ENCODE measurements at places on chromosomes 5 and 9. TPM values are rescaled to one million over a fixed set of nuclear protein-coding genes. Genes with fewer than 3 reads are reported as not detected.

- no peak for DNase-seq
Observed at GRCh38 chr5:36944024-36944423, 67.5 kb downstream of the NIPBL start.

DNA sequence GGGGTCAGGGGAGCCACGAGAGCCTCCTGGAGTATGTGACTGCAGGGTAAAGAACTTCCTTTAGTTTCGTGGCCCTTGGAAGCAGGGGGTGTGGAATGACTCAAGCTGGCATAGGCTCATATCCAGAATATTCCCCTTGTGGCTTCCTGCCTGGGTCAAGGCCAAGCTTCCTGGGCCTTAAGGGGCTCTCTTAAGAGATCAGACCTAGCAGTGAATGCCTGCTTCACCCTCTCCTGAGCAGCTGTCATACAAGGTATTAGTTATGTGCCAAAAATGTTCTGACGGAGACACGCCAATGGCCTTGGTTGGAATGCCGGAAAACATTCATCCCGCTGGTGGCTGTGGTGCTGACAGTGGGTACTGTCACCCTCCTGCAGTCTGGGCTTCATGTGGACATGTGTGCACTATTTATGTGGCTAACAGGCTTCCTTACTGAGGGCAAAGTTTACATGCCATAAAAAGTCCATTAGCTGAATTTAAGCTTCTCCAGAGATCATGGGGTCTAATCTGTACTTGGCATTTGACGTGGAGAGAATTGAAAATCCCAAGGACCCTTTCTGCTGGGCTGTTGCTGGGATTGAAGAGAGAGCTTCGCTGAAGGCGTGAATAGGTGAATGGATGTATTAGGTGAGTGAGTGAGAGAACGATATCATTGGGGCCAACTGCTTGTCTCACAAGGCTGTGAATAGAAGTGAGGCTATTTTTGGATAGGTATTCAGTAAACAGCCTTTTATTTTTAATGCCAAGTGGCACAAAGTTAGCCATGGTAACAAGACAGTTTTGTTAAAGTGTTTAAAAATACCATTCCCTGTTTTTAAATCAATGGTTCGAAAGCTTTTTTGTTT is 156.8 kb downstream of the MACROH2A1 start:
- peak; percentile 91 for DNase-seq

DNA sequence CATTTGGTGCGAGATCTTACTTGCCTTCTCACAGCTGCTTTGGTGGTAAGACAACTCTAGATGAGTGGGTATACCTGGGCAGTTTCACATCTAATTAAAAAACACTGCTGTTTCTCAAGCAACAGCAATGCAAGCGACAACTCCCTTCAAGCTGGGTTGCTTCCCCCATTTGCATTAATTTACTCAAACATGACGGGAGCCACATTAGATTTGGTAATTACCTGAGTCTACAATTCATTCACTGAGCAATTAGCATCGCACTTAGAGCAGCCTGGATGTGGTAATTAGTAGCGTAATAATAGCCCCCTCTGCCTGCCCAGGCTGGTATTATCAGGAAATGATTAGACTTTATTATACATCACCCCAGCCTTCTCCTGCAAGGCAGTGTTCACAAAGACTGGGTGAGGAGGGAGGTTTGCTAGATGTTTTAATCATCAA is 73.4 kb downstream of the FBXO38 start:
- DNase-seq, result no peak

DNA sequence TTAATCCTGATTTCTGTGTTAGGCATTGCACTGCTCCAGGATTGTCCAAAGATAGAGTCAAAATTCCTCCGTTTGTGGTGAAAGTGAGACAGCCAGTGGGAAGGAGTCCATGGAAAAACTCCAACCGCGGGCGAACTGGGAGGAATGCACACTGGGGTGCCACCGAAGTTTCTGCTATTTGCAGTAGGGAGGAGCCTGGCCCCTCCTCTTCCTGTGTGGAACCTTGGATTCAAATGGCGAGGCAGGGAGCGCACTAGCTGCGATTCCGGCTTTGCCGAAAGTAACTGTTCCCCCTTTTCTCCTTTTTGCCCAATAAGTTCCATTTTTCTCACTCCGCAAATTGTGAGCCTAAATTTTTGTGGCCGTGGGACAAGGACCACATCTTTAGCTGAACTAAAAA is 9.3 kb downstream of the BAAT start:
- DNase-seq, result no peak

DNA sequence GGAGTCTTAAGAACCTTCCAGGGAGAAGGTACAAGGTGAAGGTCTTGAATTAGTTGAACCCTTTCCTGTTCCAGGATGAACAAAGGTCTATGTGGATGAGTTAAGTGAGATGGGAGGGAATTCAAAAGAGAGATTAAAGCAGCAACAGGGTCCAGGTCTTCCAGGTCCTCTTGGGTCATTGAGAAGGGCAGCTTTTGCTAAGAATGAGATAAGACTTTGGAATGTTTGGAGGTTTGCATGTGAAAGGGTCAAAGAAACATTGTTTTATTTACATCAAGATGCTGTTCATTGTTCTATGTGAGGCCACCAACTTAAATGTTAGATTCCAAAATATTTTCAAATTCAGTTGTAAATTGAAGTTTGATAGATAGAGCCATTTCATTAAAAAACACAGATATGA is 463.9 kb downstream of the ANXA1 start:
- no peak for DNase-seq

DNA sequence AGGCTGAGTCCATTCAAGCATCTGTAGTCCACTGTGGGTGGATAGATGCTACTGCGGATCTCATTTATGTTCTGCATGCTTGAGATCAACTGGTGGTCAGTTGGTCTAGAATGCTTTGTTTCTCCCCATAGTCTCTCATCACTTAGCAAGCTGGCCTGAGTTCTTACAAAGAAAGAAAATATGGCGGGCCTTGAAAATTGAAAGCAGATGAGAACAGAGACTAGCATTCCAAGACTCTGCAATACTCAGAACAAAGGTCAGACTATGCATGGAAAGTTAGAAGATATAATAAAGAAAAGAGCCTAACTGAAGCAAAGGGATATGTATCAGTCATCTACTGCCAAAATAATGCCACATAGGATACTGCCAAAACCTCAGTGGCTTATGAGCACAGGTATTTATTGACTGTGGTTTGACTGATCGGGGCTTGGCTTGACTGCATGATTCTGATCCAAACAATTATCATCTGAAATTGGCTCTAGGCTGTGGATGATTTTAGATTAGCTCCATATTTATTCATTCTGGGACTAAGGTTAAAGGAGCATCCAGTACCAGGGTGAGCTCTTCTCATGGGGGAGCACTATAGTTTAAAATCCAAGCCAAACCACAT is 258.9 kb downstream of the TAF11L14 start:
- DNase-seq, result no peak

GRCh38 chr9:122939601-122940000 is 1.2 kb upstream of the RABGAP1 start:
- DNase-seq, result no peak

DNA sequence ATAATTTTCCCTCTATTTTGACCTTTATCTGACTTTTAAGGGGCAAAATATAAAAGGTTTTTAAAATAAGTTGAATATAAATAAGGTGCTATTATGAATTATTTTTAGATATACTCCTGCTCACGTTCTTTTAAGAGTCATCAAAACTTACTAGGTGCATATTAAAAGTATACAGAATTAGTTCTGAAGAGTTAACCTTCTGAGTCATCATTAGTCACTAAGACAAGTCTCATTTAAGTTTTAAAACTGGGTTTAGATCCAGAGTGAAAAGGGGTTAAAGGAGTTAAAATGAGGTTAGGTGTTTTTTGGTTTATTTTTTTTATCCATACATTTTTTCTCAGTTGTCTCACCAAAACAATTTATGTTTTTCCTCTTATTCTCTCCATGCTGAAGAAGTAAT is 41.7 kb downstream of the SMIM15 start:
- DNase-seq, result no peak

GRCh38 chr5:179257176-179257682 is 88.0 kb downstream of the ADAMTS2 start:
- peak; percentile 77 for DNase-seq

- DNase-seq, result no peak
Observed at GRCh38 chr5:56329652-56330051, 96.5 kb upstream of the ANKRD55 start.

GRCh38 chr5:12570688-12571087 is 666.4 kb upstream of the CTNND2 start:
- DNase-seq, result no peak

- peak; percentile 94 for DNase-seq
Observed at GRCh38 chr5:1793966-1794900, 5.4 kb downstream of the MRPL36 start.

- peak; percentile 100 for DNase-seq
Observed at GRCh38 chr9:134366223-134367031, 40.2 kb downstream of the RXRA start.

- no peak for DNase-seq
Observed at GRCh38 chr5:147551677-147552076, 41.8 kb upstream of the DPYSL3 start.

DNA sequence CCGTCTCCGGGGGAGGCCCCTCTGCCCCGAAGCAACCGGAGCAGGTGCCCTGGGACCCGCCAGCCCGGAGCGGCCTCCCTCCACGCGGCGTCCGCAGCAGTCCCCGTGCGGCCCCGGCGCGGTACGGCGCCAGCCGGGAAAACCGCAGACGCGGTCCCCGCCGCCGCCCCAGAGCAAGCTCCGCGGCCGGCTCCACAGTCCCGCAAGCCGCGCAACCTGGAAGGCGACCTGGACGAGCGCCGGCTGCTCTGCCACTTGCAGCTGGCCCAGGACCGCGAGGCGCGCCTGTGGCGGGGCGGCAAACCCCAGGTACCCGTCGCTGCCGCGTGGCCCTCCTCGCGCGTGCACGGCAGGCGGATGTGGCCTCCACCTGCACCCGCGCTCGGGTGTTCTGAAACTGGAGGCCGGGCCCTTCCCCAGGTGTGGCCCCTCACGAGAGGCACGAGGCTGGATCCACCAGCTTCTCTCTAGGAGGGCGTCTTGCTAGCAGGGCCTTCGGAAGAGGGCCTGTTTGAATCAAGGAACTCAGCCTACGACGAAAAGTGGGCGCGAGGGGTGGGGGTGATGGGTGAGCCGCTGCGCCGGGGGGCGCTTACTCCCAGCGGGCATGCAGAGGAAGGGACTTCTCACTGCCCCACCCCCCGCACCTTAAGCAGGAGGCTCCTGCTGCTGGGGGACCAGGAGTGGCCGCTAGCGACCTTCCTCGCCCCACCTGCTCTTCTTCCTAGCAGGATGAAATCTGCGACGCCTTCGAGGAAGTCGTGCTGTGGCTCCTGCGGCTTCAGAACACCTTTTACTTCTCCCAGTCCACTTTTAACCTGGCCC is 602 bp downstream of the CCNI2 start:
- no peak for DNase-seq

- no peak for DNase-seq
Observed at GRCh38 chr9:33458444-33458843, 11.1 kb upstream of the AQP3 start.

- no peak for DNase-seq
Observed at GRCh38 chr9:138059196-138059595, 181.6 kb downstream of the CACNA1B start.

DNA sequence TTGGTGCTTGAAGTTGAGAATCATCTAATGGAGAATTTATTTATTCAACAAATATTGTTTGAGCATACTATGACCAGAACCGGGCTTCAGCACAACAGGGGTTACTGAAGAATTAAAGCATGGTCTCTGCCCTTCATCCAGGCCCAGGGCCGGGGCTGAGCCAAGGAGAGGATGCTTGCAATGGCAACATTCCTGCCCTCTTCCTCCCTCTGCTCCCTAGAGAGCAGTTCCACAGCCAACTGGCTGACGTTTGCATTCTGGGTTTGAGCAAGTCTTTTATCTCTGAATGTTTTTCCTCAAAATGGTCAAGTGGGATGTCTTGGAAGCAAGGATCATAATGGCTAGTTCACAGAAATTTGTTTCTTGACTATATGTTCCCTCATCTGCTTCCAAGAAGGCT is 80.7 kb downstream of the GLDC start:
- DNase-seq, result peak; percentile 49

GRCh38 chr5:44506561-44506960 is 117.3 kb upstream of the FGF10 start:
- DNase-seq, result no peak

DNA sequence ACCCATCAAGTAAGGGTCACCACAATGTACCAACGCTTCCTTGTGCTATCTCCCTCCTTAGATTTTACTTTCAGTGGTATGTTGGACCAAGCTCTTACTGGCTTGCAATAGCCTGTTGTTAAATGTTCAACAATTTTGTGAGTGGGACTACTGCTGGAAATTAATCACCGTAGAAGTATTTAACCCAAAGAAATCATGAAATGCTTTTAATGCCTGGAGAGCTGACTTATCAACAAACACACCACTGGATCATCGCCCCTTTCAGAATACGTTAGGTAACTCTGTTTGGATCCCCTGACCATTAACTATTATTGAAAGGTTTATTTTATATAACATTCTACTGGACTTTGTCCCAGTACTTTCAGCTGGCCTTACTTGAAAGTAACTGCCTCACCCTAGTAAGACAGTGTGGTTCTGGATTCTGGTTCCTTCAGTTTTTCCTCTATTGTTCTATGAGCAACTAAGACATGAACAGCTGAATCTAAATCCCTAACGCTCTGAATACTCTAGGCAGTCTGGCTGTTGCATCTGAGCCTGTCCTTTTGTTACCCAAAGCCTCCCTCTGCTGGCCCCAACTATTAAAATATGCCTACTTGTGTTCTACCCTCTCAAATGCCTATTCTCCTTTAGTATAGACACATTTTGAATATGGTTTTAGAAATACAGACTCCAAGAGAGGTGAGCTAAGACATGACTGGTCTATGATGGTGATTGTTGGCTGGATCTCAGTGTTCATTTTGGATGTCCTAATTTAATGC is 1203.4 kb upstream of the DMAC1 start:
- DNase-seq, result no peak

DNA sequence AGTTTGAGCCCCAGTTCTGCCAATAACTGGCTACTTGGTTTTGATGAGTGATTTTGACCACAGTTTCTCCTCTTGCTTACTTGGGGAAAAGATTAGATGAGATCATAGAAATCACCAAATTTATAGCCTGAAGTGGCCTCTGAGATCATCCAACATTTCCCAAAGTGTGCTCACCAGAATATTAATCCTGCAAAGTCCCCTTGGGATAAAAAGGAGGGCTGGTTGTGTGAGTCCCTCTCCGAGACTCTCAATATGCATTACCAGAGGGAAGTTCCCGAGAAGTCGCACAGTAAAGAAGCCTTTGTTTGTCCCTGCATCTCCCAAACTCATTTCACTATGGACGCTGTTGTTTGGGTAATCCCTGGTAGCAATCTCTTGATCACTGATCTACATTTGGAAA is 88.4 kb upstream of the ADRA1B start:
- DNase-seq, result no peak

SLC6A7 gene
- under 0.01 TPM for total RNA-seq

TLR4 gene
- total RNA-seq, result 46.7 TPM

NRG2 gene
- 0.72 TPM for total RNA-seq

OR13C5 gene
- not detected for total RNA-seq

CD274 gene
- 0.72 TPM for total RNA-seq

IFNK gene
- total RNA-seq, result not detected

TUBB4B gene
- total RNA-seq, result 74.0 TPM

SLC6A18 gene
- not detected for total RNA-seq

TCF7 gene
- 2.9 TPM for total RNA-seq

ARRDC1 gene
- total RNA-seq, result 11.9 TPM
